ENCODE measurements at places on chromosomes 4 and X.

GRCh38 chr4:15354371-15355297 lies 73.2 kb upstream of the C1QTNF7 start:
- no peak for DNase-seq

DNA sequence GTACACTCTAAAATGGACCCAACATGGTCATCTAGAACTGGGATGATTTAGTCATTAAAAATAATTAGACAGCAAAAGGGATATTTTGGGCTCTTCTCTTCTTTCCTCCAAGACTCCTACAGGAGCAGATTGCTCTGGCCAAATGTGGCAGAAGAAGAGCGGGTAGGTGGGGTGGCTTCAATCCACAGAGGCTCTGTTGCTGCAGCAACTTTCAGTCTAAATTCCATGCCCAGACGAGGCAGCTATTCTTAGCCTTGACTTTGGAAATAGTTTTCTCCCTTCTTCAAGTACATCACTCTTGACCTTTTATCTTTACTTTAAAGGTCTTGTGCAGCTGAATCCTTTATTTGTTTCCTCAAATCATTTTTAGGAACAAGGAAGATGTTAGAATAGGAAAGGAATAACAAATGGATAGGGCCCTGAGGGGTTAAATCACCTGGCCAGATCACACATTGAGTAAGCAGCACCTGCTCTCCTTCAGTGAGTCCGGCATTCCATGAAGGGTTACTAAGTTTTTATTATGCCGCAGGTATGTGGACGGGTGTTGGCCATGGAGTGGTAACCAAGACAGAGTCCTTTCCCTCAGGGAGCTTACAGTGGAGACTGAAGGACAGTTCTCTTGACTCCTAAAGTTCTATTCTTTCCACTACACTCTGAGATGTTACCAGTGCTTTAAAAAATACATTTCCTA lies 19.3 kb upstream of the SORBS2 start:
- no peak for DNase-seq

- DNase-seq, result no peak
Observed at GRCh38 chrX:130139474-130140201, 26.0 kb downstream of the AIFM1 start.

- no peak for DNase-seq
Observed at GRCh38 chr4:152187693-152188092, 348.2 kb downstream of the FBXW7 start.

- no peak for DNase-seq
Observed at GRCh38 chrX:20128670-20129069, 12.0 kb upstream of the MAP7D2 start.

- DNase-seq, result no peak
Observed at GRCh38 chrX:17081511-17081910, 135.1 kb downstream of the REPS2 start.

DNA sequence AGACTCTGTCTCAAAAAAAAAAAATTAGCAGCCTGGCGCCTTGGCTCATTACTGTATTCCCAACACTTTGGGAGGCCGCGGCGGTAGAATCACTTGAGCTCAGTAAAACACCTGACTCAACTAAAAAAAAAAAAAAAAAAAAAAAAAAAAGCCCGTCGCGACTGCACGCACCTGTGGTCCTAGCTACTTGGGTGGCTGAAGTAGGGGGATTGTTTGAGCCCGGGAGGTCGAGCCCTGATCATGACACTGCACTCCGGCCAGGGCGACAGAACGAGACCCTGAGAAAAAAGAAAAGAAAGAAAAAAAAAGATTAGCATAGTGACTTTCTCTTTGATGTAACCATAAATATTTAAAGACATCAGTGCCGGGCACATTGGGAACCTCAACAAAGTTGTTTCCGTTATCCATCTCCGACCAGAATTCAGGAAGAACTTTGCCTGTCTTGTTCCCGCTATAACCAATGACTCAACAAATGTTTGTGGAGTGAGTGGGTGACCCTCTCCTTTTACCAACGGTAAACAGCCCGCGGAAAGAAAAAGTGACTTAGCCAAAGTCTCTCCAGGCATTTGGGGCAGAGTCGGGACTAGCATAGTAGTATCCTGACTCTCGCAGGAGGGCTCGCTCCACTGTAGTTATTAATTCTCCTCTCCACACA lies 553 bp upstream of the MED28 start:
- peak; percentile 64 for DNase-seq

- no peak for DNase-seq
Observed at GRCh38 chr4:15336410-15337167, 91.2 kb upstream of the C1QTNF7 start.

GRCh38 chr4:3599951-3600350 lies 67.7 kb upstream of the LRPAP1 start:
- no peak for DNase-seq

DNA sequence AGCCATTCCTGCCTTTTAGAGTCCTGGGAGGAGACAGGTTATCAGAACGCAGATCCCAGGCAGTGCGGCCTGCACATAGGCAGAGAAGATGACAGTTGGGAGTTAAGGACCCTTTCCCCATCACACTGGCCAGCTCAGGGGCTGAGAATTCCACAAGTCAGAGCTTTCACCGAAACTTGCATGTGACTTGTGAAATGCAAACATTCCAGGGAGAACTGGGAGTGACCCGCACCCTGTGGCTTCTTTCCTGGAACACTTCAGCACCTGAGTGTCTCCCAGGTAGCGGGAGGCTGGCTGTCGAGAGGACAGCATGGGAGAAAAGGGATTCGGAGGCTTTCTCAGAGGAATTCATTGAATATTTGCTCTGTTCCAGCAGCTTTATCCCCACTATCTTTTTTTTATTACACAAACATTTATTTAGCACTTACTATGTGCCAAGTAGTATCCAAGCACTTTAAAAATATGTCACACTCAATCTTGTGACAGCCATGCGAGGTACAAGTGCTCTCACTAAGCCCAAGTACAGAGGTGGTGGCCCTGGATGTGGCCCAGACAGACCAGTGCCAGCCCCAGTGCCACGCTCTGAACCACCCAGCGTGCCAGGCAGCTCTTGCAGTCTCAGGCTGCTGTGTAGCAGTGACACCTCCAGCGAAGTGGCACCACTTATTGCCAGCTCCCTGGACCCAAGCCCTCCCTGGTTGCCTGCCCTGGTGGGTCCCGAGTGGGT lies 100.5 kb downstream of the PHKA2 start:
- DNase-seq, result no peak

DNA sequence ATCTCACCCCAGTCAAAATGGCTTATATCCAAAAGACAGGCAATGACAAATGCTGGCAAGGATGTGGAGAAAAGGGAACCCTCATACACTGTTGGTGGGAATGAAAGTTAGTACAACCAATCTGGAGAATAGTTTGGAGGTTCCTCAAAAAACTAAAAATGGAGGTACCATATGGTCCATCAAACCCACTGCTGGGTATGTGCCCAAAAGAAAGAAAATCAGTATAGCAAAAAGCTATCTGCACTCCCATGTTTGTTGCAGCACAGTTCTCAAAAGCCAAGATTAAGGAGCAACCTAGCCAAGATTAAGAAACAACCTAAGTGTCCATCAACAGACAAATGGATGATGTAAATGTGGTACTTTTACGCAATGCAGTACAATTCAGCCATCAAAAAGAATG lies 70.7 kb downstream of the DCAF12L1 start:
- DNase-seq, result no peak

DNA sequence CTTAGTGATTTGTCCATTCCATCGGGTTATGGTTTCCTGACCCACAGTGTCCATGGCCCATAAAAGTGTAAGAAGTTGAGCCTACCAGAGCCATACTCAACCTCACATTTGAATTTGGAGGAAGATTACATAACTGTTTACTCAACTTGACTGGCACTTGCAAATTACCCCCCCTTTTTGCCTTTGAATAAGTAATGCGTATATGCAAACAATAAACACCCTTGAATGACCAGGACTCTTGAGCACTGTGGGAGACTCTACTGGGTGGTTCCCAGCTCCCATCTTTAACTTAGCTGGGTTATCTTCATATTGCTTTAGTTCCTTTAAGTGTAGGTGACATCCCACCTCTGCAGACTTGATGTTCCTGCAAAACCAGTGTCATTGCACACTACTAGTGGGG lies 30.6 kb upstream of the STIM2 start:
- no peak for DNase-seq

GRCh38 chr4:140568507-140569306 lies at the start of gene UCP1:
UCP1 (minus strand) TSS chr4:140568961; CDS start chr4:140568729, 232 bp downstream.
- DNase-seq, result peak; percentile 21

- DNase-seq, result no peak
Observed at GRCh38 chr4:79886557-79886956, 186.5 kb downstream of the ANTXR2 start.

- DNase-seq, result peak; percentile 73
Observed at GRCh38 chrX:50691820-50692219, 122.2 kb downstream of the SHROOM4 start.

DNA sequence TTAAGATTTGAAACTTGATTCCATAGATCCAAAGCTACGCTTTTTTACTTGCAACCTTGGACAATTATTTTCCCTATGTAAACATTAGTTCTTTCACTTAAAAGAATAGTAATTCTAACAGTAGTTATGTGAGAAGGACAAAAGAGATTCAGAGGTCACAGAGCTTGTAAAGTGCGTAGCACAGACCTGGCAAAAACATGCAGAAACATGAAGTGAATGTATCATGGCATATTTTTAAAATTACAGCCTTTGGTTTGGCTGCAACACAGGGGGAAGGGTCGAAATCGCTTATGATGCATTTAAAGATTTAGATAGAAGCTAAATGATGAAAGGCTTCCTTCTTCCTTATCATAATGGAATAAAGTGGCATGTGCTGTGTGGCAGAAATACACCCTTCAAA lies 1068.8 kb downstream of the ARAP2 start:
- DNase-seq, result no peak

DNA sequence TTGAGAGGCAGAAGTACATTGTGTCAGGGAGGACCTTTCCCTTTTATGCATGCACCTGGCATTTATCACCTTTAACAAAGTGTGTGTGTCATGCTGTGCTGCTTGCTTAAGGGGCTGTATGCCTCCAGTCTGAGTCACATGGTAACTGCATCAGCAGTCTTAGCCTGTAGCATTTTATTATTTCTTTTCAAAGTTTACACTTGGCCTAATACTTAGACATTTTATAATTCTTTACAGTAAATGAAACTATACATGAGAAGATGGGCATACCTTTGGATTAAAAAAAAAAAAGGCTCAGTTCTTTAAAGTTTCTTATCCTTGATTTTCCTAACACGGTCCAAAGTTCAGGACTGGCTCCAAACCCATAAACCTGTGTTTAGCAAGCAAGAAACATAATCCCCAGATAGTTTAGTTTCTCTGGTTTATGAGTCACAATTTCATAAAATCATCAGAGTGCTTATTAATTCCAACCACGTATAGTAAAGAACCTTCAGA lies 14.6 kb downstream of the NPNT start:
- peak; percentile 67 for DNase-seq

DNA sequence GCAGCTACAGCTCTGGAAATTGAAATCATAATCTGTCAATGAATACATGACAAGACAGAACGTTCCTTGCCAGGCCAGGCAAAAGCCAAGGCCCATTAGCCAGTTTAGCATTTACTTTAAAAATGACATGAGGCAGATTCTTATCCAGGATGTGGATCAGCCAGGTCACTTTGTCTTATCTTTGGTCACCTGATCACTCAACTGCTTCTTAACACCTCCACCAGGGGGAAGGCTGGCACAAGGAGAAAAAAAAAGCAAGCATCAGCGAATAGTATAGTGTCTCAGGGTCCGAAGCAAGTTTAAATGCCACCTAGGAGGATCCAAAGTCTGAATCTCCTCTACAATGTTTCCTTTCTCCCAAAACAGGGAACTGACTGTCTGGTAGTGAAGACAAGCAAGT lies 18.8 kb downstream of the ATP1B4 start:
- peak; percentile 30 for DNase-seq

- no peak for DNase-seq
Observed at GRCh38 chr4:133799717-133800315, 401.8 kb downstream of the PABPC4L start.

- DNase-seq, result no peak
Observed at GRCh38 chr4:11487868-11488544, 59.3 kb upstream of the HS3ST1 start.

GRCh38 chr4:121228848-121229247 lies 64.7 kb upstream of the TNIP3 start:
- DNase-seq, result no peak

DNA sequence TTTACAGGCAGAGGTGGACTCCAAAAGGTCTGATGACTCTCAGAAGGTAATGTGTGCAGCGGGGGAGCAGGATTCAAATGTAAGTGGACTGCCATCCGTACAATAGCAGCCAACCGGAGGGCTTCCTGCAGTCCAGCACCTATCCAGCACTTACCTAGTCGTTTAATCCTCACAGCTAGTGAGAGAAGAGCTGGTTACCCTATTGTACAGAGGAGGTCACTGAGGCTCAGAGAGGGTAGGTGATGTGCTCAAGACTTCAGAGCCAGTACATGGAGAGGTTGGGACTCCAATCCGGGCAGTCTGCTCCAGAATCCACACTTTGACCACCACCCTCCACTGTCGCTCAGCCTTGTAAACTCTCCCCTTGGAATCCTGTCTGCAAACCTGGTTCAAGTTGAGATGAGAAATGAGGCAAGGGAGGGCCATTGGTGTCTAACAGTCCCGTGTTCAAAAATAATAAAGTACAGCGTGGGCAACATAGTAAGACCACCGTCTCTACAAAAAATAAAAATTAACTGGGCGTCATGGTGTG lies 22.5 kb upstream of the JAKMIP1 start:
- peak; percentile 52 for DNase-seq

DNA sequence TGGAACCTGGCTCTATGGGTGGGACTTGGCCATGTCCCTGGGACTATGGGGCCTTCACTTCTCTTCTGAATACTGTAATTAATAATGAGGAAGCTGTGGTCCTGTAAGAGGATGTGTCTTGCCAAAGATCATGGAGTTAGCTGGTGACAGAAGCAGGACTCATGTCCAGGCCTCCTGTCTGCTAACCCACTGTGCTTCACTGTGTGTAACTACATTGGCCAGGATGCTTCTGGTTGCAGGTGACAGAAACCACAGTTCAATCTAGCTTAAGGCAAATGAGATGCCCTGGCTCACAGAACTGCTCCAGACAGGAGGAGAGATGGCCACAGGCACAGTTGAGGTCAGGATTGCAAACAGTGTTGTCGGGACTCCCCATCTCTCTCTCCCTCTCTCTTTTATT lies 3.1 kb downstream of the MTMR1 start:
- DNase-seq, result no peak

GRCh38 chrX:139862208-139862607 lies 70.6 kb downstream of the ATP11C start:
- DNase-seq, result no peak

DNA sequence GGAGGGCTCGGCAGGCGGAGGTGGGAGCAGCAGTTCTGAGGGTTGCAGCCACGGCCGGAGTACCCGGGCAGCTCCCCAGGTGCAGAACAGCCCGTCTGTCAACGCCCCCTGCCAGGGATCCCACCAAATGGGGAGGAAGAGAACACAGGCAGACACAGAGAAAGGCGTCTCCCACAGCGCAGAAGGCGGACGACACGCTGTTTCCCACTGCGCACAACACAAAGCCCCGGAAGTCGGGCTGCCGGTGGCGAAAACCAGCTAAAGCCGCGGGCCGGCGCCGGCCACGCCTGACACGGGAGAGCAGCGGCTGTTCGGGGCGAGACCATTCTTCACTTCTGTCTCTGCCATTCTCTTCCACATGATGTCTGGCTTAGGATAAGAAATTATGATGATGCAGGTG lies 31.6 kb downstream of the CTBP1 start:
- DNase-seq, result no peak

GRCh38 chrX:134813697-134814096 lies 155.4 kb upstream of the PLAC1 start:
- DNase-seq, result no peak
